ENCODE measurements at places on chromosomes 7 and 10.

- DNase-seq, result peak; percentile 87
Measured at GRCh38 chr7:41316410-41316809, 386.5 kb downstream of the INHBA start.

- DNase-seq, result peak; percentile 41
Measured at GRCh38 chr10:60828489-60828852, 50.2 kb downstream of the CDK1 start.

DNA sequence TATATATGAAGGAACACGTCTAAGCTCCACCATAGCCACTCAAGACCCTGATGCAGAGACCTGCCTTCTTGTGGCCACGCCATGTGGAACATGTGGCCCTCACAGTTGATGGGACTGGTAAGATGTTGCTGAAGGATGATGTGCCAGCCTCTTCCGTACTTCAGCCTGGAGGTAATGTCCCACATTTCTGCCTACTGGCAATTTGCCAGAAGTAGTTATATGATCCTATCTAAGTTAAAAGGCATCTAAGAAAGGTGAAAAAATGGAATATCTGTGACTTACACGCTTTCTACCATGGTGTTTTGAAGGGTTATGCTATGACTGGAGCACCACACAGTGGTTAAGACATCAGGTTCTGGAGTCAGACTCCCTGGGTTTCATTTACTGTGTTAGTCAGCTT lies 948.7 kb upstream of the GHITM start:
- no peak for DNase-seq

DNA sequence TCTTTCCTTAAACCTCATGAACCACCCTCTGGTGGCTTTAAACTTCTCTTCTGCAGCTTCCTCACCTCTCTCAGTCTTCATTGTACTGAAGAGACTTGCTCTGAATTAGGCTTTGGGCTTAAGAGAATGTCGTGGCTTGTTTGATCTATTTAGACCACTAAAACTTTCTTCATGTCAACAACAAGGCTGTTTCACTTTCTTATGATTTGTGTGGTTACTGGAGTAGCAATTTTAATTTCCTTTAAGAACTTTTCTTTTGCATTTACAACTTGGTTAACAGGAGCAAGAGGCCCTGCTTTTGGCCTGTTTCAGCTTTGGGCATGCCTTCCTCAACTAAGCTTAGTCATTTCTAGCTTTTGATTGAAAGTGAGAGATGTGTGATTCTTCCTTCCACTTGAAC lies 38.1 kb upstream of the CDHR3 start:
- no peak for DNase-seq

DNA sequence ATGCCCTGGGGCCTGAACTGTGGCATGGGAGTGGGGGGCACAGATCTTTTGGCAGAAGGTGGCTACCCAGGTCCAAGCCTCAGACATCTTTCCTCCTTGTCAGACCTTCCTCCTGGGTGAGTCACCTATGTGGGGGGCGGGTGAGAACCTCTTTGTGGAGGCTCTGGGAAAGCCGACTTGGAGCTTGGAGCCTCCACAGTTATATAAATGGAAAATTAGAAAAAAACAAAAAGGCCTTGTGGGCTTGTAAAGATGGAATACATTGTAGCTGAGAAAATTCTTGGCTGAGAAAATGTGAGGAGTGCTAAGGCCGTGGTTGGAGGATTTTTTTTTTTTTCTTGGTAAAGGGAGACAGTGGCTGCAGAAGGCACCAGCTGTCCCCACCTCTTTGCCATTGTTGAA lies 292.5 kb downstream of the CCDC3 start:
- DNase-seq, result peak; percentile 79

GRCh38 chr10:31120961-31121685 lies 89.5 kb upstream of the ZNF438 start:
- DNase-seq, result no peak

DNA sequence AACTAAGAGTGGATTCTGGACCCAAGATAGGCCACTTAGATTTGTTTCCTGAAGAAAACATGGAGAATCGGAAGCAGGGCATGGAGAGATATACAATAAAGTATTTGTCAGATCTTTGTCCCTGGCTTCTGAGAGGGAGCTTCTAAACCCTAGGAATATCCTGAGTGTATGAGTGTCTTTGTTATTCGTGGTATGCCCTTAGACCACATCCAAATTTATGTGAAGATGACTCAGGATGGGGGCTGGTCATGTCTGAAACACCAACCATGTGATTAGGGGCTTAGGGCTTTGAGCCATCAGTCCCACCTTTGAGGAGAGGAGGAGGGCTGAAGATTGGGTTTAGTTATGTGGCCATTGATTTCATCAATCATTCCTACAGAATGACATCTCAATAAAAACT lies 69.7 kb upstream of the PLPP4 start:
- DNase-seq, result no peak

GRCh38 chr7:2082139-2082998 lies 150.4 kb downstream of the MAD1L1 start:
- DNase-seq, result no peak

- DNase-seq, result no peak
Measured at GRCh38 chr7:138049505-138050116, 26.6 kb upstream of the AKR1D1 start.

GRCh38 chr7:99254390-99254789 lies 18.2 kb upstream of the MYH16 start:
- DNase-seq, result no peak

DNA sequence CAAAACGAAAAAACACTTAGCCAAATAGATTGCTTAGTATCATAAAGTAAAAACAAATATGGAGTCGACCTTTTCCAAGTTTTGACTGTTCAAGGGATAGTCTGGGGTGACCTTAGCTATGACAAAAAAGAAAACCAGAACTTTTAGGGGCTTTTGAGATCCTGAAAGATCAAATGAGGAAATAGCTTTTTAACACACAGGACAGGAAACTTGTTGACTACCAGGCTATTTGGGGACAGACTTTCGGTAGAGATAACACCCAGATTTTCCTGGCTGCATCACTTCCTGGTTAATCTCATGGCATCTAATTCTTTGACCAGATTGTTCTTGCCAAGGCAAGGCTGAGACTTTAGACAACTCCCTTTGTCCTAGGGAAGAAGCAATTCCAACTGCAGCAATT lies 34.5 kb upstream of the EGR2 start:
- no peak for DNase-seq

Measured in NCI-H226 (cell line).